Renal cortical epithelial cell (primary cell): ENCODE measurements at places on chromosomes 4 and X. TPM values are rescaled to one million over a fixed set of nuclear protein-coding genes. Genes with fewer than 3 reads are reported as not detected.

DNA sequence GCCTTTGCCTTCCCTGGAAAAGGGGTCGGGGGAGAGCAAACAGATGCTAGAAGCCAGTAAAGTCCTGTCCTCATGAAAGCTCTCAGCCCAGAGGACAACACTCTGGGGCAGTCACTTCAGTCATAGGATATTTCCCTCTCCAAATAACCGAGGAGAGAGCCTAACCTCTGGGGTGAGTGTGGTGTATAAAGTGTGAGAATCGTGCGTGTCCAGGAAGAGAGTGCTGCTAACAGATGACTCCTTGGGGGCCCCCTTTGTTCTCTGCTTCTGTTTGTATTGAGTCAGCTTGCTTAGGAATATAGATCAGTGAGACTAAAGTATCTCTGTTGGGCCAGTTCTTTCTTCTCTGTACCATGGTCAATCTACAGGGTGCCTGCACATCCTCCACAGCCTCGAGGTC, 247.2 kb downstream of the PALLD start:
- no peak for DNase-seq

DNA sequence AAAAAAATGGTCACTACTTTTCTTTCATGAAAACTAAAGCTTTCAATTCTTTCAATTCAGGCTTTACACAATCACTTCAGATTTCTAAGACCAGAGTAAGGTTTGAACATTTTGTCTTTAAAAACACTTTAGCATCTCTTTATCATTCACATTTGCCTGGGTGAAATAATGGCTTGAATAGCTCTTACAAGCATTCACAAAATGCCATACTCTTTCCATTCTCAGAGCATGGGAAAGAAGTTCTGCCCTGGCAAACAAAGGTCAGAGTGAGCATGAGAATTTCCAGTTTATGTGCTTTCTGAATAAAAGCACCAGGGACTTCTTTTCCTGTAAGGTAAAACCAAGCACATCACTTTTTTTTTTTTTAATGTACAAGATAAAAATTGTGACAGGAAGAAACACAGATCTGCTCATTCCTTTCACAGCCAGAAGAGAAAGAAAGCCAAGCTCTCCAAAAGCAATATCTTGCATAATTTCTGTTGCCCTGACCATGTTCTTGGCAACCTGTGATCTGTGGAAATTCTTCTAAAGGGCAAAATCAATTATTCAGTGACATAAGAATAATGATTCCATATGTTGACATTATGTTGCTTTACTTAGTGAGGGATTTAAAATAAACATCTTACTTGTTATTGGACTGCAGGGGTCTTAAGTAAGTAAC, 64.8 kb downstream of the CD40LG start:
- DNase-seq, result no peak

DNA sequence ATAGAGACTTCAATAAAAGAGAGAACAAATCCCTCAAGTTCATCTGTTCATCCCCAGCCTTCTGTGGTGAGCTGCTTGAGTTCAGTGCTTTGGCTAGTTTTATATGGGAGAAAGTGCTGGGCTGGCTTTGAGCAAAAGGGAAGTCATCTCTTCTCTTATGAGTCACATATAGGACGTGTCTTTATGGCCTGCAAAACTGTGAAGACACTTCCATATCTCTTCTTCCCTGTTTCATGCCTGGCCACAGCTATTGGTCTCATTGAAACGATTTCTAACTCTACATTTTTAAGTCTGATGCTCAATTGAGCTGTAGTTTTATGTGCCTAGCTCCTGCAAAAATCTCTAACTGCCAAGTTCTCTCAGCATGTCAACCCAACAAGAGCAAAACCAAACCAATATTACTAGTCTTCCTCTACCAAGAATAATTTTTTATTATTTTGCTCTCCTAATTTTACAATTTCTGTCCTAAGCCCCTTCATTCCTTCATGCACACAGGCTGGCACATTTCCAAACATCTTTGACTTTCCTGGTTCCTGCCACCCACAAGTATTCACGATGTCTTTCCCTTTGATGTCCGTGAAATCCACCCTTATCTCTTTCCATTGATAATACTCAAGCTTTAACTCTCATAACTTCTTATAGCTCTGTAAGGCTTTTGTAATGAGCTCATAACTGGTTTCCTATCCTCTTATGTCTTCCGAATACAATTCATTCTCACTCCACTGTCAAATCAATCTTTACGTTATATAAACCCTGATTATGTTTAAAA, 165.3 kb downstream of the BTC start:
- no peak for DNase-seq

DNA sequence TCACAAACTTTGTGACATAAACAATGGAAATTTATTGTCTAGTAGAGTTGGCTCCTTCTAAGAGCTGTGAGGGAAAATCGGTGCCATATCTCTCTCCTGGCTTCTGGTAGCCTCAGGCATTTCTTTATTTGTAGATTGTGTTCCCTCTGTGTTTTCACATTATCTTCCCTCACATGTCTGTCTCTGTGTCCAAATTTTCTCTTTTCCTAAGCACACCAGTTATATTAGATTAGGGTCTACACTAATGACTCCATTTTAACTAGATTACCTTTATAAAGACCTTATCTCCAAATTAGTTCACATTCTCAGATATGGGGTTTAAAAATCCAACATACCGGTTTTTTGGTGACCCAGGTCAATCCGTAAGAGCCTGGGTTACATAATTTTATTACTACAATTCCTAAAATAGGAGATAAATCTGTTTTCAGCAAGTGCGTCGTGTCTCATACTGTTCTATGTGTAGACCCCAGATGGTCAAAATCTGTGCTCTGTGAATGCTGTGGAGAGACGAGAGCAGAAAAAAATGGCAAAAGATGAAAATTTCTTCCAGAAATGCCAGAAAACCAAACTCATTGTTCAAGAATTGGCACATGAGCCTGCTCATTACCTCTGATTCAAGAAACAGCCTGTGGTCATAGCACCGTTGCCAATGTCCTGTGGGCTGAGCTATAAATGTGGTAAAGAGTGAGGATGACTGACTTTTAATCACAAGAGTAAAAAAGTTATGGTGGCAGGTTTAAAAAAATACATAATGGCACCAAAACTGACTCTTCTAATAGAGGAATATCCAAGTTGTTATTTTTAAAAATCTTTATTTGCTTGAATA, 574.7 kb downstream of the PCDH7 start:
- no peak for DNase-seq

- DNase-seq, result no peak
Observed at GRCh38 chr4:67941074-67941473, 22.2 kb downstream of the TMPRSS11A start.

DNA sequence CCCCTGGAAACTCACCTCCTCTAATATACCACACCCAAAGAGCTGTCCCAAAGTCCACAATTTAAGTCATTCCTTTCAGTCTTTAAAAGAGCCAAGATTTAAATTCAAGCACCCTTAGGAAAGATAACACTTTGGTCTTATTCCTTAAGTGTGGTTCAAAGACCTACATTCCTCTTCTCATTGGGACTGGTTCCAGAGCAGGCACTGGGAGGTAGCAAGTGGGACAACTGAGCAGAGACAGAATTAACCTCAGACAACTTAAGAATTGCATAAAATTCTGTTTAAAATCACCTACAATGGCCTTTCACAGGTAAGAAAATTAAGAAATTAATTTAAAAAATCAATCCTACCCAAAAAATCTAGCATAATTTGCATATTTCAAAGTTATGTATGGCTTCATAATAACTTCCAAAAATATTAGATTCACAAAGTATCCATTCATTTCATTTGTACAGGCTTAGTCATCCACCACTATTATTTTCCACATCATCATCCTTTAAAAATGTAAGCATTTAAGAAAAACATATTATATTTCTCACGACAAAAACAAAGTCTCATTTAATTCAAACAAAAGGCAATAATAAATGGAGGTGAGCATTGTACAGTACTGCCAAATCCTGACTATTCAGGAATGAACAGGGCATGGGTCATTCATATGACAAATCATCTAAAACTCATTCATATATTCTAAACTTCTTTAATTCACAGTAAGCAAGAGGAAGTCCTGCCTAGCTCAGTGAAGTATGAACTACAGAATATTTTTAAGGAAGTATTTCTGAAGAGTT, 13.6 kb downstream of the PRSS12 start:
- DNase-seq, result no peak

DNA sequence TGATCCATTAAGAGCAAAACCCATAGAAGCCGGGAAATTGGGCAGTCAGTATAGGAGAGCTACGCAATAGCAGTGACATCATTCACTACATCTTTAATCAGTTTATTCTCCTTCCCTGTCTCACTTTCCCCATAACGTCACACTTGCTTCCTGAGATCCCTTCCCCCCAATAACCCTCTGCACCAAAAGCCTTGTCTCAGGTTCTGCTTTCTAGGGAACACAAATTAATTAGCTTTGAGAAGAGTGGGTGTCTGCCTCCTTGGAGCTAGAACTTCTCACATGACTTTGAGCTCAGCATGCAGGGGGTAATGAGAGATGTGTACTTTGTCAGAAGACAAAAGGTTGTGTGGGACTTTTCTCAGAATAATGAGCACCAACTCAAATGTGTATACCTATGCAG, 128.3 kb upstream of the MAOA start:
- no peak for DNase-seq

DNA sequence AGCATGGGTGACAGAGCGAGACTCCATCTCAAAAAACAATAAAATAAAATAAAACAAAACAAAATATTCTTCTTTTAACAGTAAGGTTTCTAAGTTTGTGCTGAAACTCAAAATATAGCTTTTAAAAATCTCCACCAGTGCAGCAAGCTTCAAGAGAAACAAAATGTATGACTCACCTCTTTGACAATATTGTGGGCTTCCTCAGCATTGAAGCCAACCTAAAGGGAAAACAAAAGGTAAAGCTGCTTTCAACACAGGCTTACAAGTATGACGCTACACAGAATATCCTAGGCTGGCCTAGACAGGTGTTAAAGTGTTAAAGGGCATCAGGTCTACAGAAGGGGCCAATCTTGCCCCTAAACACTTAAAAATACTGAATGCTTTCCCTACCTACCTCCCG, 1.2 kb downstream of the DYNLT3 start:
- DNase-seq, result peak; percentile 26

DNA sequence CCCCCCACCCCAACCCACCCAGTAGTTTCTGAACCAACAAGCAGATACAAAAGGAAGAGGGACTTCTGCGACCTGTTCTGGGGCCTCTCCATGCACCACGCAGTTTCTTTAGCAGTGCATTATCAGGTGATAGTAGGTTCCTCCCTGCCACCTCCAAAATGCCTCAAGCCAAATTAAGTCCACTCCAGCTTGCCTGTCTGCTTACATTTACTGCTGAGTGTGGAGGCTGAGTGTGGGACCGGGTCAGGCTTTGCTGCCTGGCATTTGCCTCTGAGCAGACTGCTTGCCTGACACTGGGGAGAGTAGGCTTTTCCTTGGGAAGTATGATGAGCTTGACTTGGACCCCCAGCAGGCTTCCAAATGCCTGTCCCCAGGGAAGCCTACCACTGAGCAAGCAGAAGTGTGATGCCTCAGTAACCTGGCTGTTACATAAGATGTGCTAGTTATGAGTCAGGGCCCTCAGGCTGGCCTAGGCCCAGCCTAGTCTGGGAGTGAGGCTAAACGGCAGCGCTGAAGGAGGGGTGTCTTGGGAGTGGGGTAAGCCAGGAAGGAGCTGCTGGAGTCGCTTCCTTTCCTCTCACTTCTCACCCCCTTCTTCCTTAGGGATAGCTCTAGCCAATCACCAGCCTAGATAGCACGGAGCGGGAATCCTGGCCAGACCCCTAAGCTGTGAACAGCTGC, 9.0 kb downstream of the TSC22D3 start:
- peak; percentile 80 for DNase-seq

- DNase-seq, result no peak
Observed at GRCh38 chrX:30513284-30513683, 64.3 kb downstream of the TASL start.

- peak; percentile 74 for DNase-seq
Observed at GRCh38 chrX:108224727-108225621, 133.4 kb downstream of the ATG4A start.

DNA sequence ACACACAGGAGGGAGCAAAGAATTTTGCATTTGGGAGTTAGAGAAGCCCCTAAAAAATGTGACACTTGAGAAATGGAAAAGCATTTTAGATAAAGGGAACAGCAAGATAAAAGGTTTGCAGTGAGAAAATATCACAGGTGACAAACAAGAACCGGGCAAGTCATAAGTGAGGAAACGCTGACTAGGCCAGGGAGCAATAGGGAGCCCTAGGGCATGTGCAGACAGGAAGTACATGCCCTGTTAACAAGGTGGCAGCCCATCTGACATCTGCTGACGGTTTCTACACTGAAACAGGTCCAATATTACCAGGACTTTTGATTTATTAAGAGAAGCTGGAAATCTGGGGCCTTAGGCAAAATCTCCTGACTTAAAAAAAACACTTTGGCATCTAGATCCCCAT, 4.0 kb upstream of the IL13RA1 start:
- DNase-seq, result no peak

- DNase-seq, result peak; percentile 92
Observed at GRCh38 chrX:13693341-13693961, 4.5 kb downstream of the RAB9A start.

- DNase-seq, result no peak
Observed at GRCh38 chr4:3353752-3354454, 61.1 kb downstream of the RGS12 start.

DNA sequence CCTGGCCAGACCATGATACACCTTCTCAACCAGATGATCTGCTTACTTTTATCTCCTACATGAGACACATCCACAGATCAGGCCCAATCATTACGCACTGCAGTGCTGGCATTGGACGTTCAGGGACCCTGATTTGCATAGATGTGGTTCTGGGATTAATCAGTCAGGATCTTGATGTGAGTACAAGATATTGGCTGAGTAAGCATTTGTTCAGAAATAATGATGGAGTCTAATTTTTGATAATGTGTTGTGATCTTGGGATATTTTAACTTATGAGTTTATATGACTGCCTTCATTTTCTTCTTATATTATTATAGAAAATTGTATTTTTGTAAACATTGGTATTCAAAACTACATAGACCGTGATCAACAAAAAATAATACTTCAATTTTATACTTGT, 39.4 kb downstream of the SLC10A6 start:
- no peak for DNase-seq

DNA sequence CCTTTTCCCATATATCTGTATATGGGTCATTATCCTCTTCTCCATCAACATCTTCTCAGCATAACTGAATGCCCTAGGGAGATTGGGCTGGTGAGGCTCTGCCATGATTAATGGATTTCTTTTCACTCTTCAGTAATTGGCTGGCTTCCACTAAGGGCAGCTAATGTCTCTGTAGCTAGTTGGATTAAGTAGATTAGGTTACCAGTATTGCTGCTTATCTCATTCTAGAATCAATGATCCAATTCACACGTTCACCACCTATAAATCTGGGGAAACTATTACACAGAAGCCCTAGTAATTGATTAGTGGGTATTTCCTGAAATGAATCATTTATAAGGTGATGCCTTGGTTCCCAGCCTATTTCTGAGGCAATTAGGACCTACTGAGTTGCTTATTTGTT, 94.8 kb downstream of the KDR start:
- peak; percentile 41 for DNase-seq

GRCh38 chr4:1652088-1652487, 32.0 kb downstream of the FAM53A start:
- no peak for DNase-seq

GRCh38 chr4:123449780-123450179, 53.2 kb downstream of the SPRY1 start:
- peak; percentile 97 for DNase-seq

- peak; percentile 1 for DNase-seq
Observed at GRCh38 chr4:62709618-62710252, 1509.6 kb downstream of the ADGRL3 start.

The ABLIM2 gene
- 1.2 and 6.1 TPM in 2 replicates for total RNA-seq

The MBNL3 gene
- total RNA-seq, result 3.8 and 9.4 TPM in 2 replicates

The NUDT11 gene
- total RNA-seq, result 1.7 and 3.3 TPM in 2 replicates
